ENCODE measurements at places on chromosomes 11 and 22.

GRCh38 chr22:20058989-20059770 lies 20.9 kb upstream of the DGCR8 start:
- DNase-seq, result no peak

DNA sequence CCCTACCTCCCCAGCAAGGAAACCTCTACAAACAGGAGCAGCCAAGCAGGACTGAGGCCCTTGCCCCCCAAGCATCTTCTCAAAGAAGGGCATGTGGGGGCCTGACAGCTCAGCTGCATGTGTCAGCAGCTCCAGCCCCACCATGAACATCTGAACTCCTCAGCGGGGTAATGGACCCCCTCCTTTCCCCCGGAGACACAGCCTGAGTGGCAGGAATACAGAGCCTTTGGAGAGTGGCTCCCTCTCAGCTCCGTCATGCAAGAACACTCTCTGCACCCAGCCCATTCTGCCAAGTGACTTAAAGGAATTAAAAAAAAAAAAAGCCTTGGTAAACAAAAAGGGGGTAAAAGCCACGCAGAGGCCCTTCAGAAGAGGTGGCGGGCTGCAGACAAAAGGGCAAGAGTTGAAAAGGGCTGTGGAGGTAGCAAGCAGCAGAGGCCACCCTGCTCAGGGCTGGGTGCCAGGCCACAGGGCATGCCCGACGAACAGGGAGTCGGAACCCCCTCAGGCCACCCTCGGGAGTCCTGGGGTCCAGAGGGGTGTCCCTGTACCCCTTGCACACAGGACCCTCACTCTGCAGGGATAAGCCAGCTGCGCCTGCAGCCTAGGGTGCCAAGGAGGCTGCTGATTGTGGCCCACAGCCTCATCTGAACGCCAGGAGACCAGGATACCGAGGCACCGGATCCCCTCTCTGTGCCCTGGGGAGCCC lies 62.5 kb downstream of the MACROD1 start:
- DNase-seq, result no peak

- DNase-seq, result no peak
Measured at GRCh38 chr11:2690596-2691354, 9.0 kb downstream of the KCNQ1OT1 start.

- DNase-seq, result no peak
Measured at GRCh38 chr11:124108156-124108555, 7.1 kb upstream of the VWA5A start.

GRCh38 chr11:118304227-118304567 lies 333 bp upstream of the CD3E start:
- DNase-seq, result no peak

DNA sequence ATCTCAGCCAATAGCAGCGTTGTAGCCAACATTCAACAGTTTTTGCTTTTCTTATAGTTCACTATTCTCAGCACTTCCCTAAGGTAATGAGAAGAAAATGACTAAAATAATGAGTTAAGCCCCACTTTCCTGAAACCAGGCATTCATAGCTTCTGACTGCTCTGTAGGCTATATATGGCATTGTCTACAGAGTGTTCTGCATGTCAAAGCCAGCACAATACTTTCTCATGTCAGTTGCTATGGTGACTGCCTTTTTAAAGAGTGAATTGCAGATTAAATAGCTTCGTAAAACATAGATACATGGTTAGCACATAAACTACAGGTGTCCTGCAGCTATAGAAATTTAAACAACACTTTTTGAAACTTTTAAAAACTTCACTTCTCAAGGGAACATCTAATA lies 1256.1 kb upstream of the CNTN5 start:
- no peak for DNase-seq

DNA sequence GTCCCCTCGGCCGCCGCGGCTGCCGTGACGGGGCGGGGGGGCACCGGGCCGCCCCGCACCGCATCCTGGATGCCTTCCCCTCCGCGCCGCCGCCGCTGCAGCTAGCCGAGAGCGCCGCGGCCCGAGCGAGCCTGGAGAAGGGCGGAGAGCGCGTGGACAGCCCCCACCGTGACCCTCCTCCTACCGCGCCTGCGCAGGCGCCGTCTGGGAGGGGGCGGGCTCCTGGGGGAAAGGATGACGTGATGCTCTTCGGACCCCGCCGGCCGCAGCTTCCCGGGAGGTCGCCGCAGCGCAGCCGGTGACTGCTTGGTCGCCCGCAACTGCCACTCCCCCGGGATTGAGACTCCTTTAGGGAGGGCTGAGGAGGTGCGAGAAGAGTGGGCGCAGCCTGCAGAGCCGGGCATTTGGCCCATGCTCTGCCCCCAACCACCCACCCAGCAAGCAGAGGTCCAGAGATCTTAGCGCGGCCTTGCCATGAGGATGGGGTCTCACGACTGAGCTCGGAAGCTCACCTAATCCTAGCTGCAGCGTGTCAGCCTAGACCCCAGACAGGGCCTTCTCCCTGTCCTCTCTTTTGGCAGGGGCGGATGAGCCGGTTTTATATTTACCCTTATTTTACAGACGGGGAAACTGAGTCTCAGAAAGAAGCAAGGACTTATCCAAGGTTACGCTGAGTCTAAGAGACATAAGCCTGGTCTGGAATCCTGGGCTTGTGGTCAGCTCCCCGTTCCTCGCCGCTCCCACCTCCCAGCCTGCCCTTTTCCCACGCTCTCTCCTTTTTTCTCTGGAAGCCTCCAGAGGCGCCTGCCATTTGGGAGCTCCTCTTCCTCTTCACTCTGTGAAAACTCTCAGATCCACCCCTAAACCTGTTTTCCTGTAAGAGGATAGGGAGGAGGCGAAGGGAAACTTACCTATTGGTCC lies at the start of gene DENND5A:
Gene DENND5A (minus strand): TSS at position 140 of the 921 bp plus-strand sequence. CDS start 281 bp downstream, outside the sequence.
- peak; percentile 67 for DNase-seq

GRCh38 chr22:30906946-30907345 lies 61.6 kb downstream of the MORC2 start:
- DNase-seq, result no peak

DNA sequence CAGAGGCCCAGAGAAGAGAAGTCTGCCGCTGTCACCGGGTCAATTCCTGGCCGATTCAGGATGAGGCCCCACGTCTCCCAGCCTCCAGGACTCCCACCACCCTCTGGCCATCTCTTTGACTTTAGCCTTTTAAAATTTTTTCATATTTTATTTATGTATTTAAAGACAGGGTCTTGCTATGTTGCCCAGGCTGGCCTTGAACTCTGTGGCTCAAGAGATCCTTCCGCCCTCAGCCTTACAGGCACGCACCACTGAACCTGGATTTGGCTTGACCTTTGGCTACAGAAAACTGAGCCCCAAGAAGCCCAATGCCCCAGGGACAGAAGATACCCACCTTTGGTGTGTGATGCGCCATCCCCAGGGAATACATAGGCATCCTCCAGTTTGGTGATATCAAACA lies 3.9 kb downstream of the POLR3H start:
- no peak for DNase-seq

- no peak for DNase-seq
Measured at GRCh38 chr22:38716826-38717225, 11.1 kb downstream of the GTPBP1 start.

DNA sequence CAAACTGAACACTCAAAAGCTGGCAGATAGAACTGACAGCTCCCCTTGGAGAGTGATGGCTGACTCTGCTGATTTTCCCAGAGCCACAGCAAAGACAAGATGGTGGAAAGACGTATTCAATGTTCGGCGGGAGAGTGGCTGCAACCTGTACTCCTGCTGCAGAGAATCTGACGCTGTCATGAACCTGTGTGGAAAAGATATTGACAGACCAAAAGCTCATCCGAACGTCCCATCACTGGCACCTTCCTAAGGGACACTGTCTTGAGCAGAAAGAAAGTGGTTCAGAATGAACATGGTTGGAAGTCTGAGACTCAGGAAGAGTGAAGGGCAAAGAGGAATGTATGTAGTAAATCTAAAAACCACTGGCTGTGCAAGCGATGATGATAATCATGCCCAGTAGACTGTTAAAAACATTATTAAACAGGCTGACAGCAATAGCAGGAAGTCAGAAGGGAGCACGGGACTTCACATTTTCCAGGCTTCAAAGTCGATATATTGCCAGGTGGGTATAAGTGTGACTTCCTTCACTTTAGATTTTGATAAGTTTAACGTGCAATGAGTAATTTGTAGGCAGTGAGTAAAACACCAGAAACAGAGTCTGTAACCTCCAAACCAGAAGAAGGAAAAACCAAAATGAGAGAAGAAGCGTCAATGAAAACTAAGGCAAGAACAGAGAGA lies 6.2 kb upstream of the IL17REL start:
- no peak for DNase-seq

DNA sequence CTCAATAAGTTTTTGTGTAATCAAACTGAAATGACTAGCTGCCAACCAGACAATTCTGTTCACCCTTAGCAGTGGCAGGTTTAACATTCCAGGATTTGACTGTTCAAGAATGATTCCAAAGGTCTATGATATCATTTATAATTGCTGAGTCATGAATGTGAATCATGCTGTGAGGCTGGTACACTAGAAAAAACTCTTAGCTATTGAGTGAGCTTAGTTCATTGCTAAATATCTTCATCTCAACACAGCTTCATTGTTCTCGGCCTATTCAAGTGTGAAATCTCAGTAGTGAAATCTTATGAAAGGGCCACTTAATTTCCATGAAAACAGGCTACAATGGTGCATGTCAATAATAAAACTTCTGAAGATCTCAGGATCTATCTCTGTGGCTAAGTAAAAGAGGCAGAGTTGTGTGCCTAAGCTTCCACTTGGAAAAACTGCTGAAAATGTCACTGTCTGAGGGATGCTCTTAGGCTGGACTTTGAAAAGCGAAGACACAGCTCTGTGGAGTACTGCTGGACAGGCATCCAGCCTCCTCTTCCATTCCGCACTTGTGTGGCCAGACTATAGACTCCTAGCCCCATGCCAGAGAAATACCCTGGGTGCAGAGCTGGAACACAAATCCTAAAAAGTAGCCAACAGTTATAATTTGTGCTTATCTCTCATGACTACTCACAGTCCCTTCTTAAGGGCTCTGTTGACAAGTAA lies 12.8 kb downstream of the AQP11 start:
- no peak for DNase-seq

GRCh38 chr22:22935546-22936157 lies 48.0 kb downstream of the IGLL5 start:
- DNase-seq, result peak; percentile 91

DNA sequence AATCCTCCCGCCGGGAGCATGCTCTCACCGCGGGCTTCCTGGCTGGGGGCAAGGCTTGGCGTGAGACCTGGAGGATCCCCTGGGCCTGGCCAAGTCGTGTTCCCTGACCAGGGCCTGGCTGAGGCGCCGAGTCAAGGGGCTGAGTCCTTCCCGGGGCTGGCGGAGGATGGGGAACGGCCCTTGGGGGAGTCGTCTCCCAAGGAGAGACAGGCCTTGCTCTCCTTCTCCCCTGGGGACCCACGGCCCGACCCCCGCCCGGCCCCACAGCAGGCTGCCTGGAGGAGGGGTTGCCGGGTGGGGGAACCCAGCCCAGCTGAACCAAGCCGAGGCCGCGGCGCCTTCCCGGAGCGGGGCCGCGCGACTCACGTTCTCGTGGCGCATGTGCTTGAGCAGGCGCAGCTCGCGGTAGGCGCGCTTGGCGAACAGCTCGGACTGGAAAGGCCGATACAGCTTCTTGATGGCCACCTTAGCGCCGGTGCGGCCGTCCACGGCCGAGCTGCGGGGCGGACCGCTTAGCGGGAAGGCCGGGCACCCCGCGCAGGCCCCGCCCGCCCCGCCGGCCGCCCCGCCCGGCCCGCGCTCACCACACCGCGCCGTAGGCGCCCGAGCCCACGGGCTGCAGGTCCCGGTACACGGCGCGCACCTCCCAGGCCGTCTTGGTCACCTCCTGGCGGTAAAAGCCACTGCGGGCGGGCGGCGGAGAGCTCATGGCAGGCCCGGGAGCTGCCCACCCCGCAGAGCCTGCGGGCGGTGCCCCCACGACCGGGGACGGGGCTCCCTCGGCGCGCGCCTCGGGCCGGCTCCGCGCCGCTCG lies 475 bp downstream of the MAPK12 start:
- no peak for DNase-seq

- DNase-seq, result peak; percentile 84
Measured at GRCh38 chr11:128628686-128629085, 41.3 kb upstream of the ETS1 start.

DNA sequence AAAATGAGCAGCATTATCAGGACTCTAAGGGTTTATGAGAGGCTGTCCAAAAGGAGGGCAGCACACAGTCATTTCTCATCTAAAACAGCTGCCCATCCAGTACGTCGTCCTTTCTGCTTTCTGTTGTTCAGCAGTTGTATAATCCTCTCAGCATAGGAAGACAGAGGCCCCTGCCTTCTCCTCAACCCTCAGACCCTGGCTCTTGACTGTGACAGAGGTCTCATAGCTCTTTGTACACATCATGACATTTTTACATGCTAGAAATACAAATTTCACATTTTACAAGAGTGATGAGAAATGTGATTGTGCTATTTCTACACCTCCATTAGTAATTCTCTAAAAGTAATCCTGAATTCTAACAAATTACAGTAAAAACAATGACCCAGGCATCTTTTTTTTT lies 36.2 kb upstream of the ZC3H12C start:
- no peak for DNase-seq

DNA sequence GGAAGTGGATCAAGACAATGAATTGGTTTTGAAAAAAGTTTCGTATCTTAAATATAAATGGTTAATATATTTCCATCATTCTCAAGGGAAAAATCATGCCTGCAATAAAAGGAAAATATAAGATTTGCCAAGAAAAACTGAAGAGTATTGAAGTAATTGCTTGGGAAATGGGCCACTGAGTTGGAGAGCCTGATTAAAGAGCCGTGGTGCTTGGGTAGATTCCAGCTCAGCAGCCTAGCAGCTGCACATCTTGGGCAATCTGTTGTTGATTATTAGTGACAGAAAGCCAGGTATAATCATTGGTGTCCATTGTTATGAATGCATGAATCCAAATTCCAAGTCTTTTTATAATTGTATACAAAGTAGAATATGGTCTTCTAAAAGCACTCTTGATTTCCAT lies 800.9 kb upstream of the CHORDC1 start:
- no peak for DNase-seq

GRCh38 chr22:33034753-33035152 lies 23.4 kb downstream of the SYN3 start:
- no peak for DNase-seq

- no peak for DNase-seq
Measured at GRCh38 chr11:46298699-46299433, 21.4 kb downstream of the CREB3L1 start.

DNA sequence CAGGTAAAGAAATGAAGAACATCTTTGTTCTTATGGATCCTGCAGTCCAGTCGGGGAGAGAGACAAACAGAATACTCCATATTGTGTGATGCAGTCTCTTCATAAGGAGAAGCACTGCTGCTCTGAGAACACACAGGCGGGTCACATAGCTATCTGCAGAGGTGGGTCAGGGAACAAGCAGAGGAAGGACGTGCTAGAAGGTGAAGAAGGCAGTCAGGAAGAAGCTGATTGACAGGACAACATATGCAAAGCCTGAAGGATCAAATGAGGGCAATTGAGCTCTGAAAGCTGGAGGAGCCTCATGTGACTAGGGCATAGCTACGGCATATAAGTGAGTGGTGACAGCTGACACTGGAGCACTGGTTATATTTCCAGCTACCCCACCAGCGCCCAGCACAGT lies 122.5 kb downstream of the OPCML start:
- no peak for DNase-seq

GRCh38 chr11:76903325-76903724 lies 42.6 kb downstream of the ACER3 start:
- DNase-seq, result no peak

Measured in Peyer's patch (tissue), 4 donors.